DND-41 (cell line): ENCODE measurements at places on chromosomes 16 and 17.

GRCh38 chr17:79678091-79678735 is 52.5 kb upstream of the ENPP7 start:
- DNase-seq = no peak

DNA sequence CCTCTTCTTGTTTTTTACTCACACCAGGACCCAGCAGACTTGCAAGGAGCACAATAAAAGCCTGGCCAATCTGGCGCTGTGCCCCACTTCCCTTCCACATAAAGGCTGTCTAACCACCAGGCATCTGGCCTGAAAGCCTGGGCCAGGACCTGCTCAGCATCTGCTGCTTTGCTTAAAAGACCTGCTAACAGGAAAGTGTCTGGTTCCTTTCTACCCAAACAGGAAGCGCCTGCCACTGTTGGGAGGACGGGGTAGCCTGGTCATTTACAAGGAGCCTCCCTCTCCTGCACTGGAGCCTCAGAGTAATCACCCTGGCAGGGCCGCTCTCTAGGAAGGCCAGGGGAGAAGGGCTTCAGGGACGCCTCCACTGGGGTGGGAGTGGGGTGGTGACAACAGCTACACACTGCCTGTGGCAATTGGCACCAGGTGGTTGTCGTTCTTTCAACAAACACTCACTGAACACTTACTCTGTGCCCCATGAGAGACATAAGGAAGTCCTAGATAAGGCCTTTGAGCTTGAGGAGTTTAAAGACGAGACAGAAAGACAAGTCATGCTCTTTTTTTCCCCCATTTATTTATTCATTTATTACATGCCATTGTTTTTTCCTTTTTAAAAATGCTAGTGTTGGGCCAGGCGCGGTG is 6.3 kb upstream of the MMP28 start:
- peak; percentile 67 for DNase-seq

DNA sequence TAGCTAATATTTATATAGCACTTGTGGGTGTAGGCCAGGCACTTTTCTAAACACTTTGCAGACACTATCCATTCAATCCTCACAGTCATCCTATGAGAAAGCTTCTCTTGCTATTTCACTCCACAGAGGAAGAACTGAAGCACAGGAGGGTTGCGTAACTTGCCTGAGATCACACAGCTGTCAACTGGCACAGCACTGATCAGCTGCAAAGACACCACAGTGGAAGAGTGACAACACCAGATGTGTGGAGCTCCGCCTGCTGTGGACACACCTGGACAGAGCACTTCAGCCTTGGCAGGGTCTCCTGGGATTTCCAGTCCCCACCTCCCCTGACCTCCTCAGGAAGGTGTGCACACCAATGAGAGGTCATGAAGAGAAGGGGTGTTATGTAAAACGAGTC is 13.3 kb upstream of the CNEP1R1 start:
- DNase-seq = peak; percentile 7

DNA sequence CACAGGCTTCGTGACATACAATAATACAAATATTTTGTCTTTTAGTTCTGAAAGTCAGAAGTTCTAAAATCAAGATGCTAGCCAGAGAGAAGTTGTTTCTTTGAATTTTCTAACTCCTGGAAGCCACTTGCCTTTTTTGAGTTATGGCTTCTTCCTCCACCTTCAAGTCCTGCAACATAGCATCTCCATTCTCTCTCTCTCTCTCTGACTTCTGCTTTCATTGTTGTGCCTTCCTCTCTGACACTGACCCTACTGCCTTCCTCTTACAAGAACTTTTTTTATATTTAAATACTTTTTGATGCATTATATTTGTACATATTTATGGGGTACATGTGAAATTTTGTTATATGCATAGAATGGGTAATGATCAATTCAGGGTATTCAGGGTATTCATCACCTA is 205.9 kb downstream of the MAP2K6 start:
- no peak for DNase-seq

- no peak for DNase-seq
These were observed 538.2 kb downstream of the MAF start for GRCh38 chr16:79062336-79062735.

GRCh38 chr17:11538366-11538765 is 59.9 kb upstream of the DNAH9 start:
- no peak for DNase-seq

DNA sequence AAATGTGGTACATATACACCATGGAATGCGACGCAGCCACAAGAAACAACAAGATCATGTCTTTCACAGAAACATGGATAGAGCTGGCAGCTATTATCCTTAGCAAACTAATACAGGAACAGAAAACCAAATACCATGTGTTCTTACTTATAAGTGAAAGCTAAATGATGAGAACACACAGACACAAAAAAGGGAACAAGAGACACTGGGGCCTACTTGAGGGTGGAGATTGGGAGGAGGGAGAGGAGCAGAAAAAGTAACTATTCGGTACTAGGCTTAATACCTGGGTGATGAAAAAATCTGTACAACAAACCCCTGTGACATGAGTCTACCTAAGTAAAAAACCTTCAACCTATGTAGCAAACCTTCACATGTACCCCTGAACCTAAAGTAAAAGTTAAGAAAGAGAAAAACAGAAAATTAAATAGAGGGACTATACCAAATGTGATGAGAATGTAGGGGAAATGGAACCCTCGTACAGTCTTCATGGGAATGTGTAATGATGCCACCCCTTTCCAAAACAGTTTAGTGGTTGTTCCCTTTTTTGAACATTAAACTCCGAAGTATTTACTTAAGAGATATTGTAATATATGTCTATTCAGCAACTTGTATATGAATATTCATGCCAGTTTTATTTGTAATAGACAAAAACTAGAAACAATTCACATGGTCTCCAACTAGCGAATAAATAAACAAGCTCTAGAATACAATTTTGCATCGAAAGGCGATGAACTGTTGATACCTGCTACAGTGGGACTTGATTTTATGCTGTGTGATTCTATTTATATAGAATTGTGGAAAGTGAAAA is 33.9 kb downstream of the AHSP start:
- no peak for DNase-seq

- DNase-seq = no peak
These were observed 1.9 kb downstream of the NQO1 start for GRCh38 chr16:69724414-69724873.

DNA sequence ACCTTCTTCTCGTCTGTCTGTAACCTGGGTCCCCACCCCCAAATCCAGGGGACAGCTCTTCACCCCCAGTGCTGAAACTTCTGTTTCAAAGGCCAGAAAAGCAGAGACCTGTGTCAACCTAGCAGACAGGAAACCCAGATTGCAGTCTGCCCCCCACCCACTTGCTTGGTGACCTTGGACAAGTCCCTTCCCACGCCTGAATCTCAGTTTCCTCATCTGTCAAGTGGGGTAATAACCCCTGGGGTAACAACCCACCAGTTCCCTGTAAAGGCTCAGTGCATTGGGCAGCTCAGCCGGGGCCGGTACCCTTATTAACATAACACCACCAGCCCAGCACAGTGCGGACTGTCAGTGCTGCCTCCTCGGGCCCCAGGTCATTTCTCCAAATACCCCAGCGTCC is 1.3 kb downstream of the STX1B start:
- no peak for DNase-seq

GRCh38 chr16:13036600-13036999 is 135.2 kb downstream of the SHISA9 start:
- DNase-seq = peak; percentile 73

GRCh38 chr17:34725008-34725407 is 145.6 kb downstream of the TMEM132E start:
- no peak for DNase-seq

- DNase-seq = no peak
These were observed 80.5 kb downstream of the CYB561 start for GRCh38 chr17:63365366-63366240.

- DNase-seq = no peak
These were observed 220.4 kb downstream of the CBLN1 start for GRCh38 chr16:49061137-49061714.

- no peak for DNase-seq
These were observed 9.1 kb downstream of the BANP start for GRCh38 chr16:87960296-87960695.

GRCh38 chr16:20441191-20441590 is 10.1 kb upstream of the ACSM2A start:
- no peak for DNase-seq

DNA sequence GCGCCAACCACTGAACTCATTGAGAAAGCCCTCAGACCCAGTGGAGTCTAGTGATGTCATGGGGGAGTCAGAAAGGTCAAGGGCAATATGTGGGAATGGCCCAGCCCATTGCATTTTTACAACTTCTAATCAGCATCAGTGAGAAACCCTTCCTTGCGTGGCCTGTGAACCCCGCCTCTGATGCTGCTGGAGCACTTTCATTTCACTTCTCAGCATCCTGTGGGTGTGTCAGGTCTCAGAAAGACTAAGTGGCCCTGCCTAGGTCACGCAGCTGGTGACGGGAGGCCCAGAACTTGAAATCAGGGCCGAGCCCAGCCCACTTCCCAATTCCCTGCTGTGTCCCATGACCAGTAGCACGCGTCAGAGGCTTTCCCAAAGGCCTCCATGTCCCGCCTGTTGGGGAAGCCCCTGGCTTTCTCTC is 6.1 kb downstream of the DNAI2 start:
- no peak for DNase-seq

- DNase-seq = no peak
These were observed 3.4 kb upstream of the NXPH3 start for GRCh38 chr17:49572226-49572625.

DNA sequence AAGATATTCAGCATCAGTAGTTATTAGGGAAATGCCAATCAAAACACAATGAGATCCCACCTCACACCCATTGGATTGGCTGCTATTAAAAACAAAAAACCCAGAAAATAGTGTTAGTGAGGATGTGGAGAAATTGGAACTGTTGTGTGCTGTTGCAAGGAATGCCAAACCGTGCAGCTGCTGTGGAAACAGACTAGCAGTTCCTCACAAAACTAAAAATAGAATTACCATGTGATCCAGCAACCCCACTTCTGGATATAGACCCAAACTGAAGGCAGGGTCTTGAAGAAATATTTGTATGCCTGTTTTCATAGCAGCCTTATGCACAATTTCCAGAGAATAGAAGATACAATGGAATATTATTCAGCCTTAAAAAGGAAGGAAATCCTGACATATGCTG is 46.0 kb downstream of the FOXK2 start:
- DNase-seq = no peak

DNA sequence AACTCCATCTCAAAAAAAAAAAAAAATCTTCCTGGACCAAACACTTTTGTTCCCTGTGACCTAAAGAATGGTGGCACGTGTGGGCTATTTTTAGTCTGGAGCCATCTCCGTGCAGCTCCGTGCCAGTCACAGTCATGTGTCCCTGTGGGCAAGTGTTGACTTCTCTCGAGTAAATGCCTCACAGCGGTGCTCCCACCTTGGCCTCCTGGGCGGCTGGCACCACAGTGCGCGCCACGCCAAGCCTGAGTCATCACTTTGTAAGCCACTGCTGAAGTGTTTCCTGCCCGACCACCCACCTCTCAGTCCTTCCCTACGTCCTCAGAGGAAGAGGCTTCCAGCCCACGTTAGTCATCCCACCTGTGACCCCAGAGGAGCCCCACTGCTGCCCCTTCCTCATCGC is 10.9 kb upstream of the HEXD start:
- DNase-seq = no peak

DNA sequence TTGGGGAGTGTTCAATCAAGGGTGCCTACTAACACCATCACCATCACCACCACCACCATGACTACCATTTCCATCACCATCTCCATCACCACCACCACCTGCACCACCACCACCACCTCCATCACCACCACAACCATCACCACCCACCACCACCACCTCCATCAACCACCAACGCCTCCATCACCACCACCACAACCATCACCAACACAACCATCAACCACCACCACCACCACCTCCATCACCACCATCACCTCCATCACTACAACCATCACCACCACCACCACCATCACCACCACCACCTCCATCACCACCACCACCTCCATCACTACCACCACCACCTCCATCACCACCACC is 15.7 kb downstream of the MARCHF10 start:
- no peak for DNase-seq

GRCh38 chr16:29765167-29766032 is 12.7 kb upstream of the ZG16 start:
- DNase-seq = no peak

DNA sequence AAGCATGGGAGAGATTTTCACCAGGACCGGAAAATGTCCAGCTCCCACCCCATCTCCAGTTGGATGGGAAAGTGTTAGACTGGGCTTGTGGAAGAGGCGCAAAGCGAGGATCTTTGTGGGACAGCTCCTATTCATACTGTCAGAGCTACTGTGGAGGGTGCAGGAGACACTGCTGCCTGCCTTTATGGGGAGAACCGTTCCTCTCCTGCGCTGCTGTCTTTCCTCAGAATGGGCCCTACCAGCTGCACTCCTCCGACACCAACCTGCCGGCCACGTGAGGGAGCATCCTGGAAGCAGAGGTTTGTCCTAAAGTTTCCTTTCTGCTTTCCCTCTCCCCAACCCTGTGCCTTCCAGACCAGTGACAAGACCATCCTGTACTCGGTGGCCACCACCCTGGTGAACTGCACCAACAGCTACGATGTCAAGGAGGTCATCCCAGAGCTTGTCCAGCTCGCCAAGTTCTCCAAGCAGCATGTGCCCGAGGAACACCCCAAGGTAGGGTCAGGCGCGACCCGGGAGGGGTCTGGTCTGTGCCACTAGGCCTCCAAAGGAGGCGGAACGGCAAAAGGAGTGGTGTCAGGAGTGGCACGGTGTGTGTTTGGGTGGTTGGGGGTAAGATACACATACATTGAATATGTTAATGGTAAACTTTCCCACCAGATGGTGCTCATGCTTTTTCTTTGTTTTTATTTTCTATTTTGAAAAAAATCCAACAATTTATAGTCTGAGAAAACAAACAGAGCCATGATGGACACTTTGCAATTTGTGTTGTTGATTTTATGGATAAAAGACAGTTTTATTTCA is 23.0 kb downstream of the SLC35G3 start:
- DNase-seq = peak; percentile 16

DNA sequence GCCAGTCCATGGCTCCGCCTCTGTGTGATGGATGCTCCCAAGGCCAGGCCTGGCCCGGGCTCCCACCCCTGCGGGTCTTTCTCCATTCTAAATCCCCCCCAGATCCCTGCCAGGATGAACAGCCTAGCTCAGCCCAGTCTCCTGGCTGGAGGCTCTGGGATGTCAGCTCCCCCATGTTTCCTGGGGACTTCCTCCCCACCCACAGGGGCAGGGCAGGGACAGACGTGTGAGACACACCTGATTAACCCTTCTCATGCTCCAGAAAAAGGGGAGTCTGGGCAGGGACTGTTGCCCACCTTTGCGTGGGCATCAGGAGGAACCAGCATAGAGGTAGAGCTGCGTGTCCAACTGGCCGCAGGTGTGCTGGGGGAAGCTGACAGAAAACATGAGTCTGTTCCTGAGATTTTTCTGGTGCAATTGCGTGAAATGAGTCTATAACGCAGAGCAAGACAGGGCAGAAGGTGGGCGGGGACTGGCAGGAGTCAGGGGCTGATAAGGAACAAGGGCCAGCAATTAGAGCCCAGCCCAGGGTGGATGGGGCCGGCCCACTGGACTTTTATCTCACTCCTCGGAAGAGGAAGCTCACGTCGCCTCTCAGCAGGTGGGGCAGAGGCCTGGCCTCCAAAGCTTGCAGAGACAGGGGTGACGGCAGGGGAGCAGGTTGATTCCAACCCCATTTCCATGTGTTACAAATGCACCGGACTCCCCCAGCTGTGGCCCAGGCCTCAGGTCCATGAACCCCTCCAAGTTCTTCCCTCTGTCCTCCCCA is 238.2 kb downstream of the RBFOX3 start:
- no peak for DNase-seq
